ENCODE measurements at places on chromosomes 16 and 17. TPM values are rescaled to one million over a fixed set of nuclear protein-coding genes. Genes with fewer than 3 reads are reported as not detected.

CSF3 gene
- 0.08 TPM for total RNA-seq

CDH1 gene
- total RNA-seq: not detected

TP53TG3B gene
- 0.08 TPM for total RNA-seq

RRAD gene
- 22.5 TPM for total RNA-seq

KRT20 gene
- not detected for total RNA-seq

RAMP2 gene
- total RNA-seq: 0.30 TPM

TM4SF5 gene
- total RNA-seq: not detected

ZG16B gene
- total RNA-seq: 2.1 TPM

SLFN12L gene
- under 0.01 TPM for total RNA-seq

ZNF689 gene
- 1.9 TPM for total RNA-seq

CHST5 gene
- total RNA-seq: not detected

KCNH6 gene
- not detected for total RNA-seq

DBNDD1 gene
- total RNA-seq: 2.6 TPM
